Sigmoid colon (tissue), 7 donors: ENCODE measurements at places on chromosomes 16 and 17. TPM values are rescaled to one million over a fixed set of nuclear protein-coding genes. Genes with fewer than 3 reads are reported as not detected.

DNA sequence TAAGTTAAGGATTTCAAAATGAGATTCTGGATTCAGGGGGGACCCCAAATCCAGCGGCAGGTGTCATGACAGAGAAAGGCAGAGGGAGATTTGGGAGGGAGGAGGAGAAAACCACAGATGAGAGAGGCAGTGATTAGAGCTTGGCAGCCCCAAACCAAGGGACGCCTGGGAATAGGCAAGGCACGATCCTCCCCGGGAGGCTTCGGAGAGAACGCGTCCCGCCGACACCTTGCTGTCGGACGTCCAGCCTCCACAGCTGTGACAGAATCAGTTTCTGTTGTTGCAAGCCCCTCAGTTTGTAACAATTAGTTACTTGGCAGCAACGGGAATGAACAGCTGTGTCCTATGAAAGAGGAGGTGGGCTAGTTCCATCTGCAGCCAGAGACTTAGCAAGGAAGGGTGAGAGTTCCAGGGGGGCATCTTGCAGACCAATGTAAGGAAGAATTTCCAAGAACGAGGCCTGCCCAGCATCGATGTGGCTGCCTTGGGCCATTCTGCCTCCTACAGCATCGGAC, 110.7 kb upstream of the SDK2 start:
- DNase-seq: no peak

Gene CRYBA1
- not detected for total RNA-seq

Gene ARL4D
- total RNA-seq: 52.1 TPM

- DNase-seq: peak; percentile 61
Observed at GRCh38 chr16:28820016-28820415, 2.8 kb upstream of the ATXN2L start.

DNA sequence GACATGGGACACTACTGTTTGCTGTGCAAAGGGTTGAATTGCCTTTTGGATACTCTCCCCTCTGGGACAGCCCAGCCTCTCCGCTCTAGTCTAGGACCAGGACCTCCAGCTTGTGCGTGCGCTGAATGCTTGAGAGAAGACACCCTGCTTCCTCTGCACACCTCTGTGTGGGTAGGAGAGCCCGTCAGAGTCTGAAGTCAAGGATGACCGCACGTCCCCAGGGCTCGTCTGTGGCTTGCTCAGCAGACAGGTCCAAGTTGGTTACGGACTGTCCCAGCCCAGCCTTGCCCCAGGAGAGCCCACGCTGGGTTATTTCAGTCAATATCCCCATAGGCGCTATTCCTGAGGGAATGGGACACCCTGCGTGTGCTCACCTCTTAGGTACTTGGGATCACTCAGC, 3.7 kb downstream of the C16orf89 start:
- DNase-seq: peak; percentile 36

DNA sequence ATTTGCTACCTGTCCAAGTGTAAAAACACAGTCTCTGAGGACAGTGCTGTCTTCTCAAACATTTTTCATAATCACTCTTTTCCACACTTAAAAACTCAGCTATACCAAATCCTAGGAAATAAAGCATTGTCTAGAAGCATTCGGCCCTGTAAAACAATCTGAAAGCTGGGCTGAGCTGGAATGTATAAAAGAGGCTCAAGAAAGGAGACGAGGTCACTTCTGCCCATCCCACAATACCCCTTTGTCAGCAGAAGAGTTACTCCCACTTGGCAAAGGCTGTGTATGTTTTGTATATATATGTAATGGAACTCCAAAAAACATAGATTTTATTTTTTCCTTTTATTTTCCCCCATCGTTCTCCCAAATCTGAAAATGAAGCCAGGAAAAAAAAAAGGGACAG, 43.9 kb downstream of the STH start:
- DNase-seq: no peak

- DNase-seq: peak; percentile 62
Observed at GRCh38 chr17:40520991-40521453, 19.6 kb upstream of the TNS4 start.

DNA sequence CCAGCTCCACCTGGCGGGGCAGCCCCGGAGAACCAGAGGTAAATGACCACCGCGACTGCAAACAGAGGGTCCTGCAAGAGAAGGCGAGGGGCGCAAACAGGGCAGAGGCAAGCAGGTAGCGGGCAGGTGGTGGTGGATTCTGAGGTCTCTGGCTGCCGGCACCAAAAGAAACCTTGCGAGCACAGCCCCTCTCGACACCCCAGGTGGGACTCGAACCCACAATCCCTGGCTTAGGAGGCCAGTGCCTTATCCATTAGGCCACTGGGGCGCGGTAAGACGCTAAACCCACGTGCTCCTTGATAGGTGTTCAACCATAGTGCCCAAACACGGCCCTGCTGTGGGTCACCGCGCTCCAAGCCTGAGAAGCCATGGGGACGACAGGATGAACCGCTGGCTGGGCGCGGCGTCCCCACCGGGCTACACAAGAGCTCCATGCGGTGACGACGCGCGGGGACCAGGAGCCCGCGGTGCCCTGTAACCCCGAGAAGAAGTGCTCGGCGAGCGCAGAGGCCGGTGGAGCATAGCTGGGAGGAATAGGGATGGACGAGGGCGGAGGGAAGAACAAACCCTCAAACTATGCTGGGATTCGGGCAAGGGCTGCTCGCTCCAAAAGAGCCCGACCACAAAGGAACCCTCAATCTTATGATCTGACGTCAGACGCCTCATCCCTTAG, 12.4 kb downstream of the ATP5PD start:
- DNase-seq: peak; percentile 95

DNA sequence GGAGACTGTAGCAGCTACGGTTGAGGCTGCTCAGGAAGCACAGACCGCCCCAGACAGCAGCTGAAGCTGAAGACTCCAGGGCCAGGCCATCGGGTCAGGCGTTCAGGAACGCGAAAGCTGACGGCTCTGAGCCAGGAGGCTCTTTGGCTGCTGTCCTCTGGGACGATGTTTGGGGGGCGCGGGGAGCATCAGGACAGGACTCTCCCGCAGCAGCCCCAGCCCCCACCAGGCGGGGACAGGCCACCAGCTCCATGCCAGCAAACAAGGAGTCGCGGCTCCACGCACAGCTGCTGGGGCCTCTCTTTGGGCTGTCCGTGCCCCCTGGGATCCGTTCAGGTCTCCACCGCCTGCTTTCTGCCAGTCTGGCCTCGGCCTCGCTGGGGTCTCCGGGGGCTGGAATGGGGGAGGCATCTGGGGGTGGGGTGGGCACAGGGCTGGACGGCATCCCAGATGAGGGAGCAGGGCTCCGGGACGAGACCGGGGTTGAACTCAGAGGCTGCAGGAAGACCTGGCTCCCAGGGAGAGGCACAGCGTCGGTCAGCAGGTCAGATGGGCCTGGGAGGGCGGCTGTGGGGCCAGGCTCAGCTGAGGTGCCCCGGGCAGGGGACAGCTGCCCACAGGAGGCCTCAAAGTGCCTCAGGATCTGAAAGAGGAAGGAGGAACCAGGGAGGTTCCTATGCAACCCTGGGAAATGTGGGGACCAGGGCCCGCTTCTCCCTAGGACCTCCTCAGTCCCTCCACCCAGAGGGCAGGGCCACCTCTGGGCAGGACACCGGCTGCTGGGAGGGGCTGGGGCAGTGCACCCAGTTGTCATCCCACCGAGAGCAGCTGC, 6.3 kb upstream of the CEP131 start:
- no peak for DNase-seq

GRCh38 chr17:71273441-71273840, 847.4 kb upstream of the SOX9 start:
- DNase-seq: no peak

DNA sequence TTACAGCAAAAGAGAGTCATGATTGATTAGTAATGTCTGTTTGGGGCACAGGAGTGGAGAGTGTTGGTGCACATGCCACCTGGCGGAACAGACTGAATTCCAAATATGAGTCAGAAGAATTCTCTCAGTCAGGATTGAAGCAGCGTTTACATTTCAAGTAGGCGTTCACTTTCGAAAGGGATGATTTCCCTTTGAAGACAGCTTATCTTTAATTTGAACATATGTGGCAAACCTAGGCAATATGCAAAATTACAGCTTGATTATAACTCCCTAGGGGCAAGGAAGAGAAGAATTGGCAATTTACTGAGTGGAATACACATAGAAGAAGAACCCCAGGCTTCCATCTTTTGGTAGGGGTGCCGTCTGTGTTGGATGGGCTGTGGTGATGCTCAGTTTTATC, 235.8 kb downstream of the HAPSTR1 start:
- DNase-seq: no peak

- no peak for DNase-seq
Observed at GRCh38 chr17:32494621-32495358, 8.0 kb downstream of the CDK5R1 start.

GRCh38 chr17:40100669-40101366, 429 bp upstream of the NR1D1 start:
- peak; percentile 100 for DNase-seq

DNA sequence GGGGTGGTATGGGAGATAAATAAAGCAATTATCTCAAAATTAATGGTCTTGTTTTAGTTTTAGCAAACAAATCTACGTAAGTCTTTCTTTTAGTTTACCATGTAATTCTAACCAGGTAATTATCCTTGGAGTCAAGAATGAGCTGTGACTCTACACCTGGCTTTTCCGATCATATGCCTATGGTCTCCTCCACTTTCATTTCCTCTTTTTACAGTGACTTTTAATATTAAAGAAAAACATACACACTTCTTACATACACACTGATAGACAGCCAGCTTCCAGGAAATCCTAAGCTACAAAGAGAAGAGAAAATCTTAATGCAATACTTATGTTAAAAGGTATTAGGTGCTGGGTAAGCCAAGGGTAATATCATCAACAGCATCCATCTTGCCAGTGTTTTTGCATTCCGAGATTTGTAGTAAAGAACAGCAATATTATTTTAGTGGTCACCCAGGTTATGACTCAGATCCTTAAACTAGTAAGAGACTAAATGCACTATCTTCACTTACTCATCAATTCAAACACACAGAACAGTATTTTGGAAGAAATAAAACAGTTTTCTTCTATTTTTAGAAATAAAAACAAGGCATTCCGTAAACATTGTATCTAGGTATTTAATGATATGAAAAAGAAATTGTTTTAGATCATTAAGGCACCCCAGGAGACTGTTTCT, 4.4 kb upstream of the IRX5 start:
- no peak for DNase-seq

DNA sequence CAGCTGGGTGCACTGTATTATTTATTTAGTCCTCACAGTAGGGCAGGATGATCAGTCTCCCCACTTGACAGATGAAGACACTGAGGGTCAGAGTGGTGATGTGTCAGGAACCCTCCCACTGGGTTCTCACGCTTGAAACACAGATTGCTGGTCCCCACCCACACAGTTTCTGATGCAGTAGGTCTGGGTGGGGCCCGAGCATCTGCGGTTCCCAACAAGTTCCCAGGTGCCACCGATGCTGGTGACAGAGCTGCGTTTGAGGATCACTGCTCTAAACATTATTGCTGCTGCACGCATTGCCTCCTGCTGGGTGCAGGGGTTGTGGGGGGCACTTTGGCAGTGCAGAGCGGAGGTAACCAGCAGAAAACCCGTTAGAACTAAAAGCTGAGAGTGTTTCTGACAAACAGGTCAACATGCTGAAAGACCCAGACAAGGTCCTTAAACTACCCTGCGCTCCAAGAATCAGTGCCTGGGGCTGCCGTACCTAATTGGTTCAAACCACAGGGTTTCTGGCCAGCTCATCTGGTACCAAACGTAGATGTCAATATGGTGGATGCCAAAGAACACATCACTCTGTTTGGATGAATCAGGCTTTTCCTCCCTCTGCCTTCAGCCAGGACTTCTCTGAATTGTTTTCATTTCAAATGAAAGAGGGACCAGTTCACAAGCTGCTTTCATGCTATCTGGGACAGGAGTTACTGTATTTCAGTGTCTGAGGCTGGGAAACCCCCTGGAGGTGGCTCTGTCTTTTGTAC, 76.0 kb downstream of the ABCC1 start:
- DNase-seq: no peak

DNA sequence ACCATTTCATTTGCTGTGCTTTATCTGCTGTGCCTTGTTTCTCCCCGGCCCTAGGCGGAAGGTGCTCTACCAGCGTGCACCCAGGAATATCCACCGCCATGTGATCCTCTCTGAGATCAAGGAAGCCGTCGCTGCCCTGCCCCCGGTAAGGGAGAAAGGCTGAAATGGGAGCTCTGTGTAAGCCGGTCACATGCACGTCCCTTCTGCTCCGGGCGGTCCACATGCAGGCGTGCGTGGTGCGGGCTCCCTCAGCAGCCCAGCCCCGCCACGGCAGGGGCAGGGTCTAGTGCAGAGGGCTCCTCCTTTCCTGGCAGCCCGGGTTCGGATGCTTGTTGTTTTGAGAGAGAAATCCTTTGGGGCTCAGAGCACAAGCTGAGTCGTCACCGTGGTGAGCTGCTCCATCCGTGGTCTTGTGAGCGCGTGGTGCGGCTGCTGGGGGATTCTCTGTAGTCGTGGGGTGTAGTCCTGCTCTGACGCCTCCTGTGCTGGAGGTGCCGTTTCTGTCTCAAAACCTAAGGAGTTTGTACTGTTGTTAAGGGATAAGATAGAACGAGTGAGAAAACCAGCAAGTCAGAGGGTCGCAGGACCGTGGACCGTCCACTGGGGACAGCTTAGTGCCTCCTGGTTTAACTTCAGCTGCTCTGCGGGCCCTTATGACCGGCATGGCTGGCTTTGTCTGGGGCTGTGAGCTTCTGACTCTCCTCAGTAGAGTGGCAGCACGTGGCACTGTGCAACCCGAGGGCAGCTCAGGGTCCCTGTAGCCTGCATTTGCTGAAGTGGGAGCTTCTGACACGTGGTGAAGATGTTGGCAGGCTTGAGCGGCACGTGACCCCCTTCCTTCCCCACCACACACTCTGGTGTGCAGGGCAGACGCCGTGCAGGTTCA, 12.3 kb upstream of the MC1R start:
- DNase-seq: no peak

Gene ZACN
- total RNA-seq: 1.1 TPM

Gene RRAD
- total RNA-seq: 31.2 TPM

DNA sequence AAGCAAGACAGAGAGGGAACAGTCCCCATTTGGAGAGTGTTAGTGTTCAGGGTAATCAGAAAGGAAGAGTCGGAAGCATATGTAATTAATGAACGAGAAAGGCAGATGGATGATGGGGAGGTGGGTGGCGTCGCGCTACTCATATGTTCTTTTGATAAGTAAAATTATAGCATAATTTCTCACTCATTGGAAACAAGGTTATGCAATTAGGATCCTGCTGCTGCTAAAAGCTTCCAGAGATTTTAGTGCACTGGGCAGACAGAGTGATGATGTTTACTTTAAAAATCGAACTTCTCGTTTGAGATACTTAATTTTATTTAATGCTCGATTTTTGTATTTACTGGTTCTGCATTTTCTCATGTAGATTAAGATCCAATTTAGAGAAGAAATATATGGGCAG, 96.2 kb downstream of the PRKCA start:
- DNase-seq: no peak

Gene STX4
- 34.9 TPM for total RNA-seq

GRCh38 chr17:49528966-49529365, 33.9 kb downstream of the NGFR start:
- DNase-seq: no peak

Gene TRIM47
- 40.9 TPM for total RNA-seq

DNA sequence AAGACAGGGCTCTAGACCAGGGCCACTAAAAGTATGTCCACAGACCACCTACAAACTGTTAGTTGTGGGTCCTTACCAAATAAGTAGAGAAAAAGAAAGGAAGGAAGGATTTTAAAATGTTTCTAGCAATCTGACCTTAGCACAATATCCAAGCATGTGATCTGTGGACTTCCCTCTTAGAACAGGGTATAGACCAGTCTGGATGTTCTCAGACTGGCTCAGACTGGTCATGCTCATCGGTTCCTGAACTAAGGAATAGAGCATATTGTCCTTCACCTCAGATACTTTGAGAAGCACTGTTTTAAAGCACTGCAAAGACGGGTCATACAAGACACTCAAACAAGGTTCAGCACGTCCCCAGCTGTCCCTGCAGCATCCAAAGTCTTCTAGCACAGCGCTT, 25.8 kb downstream of the CUEDC1 start:
- no peak for DNase-seq

Gene COPRS
- total RNA-seq: 156 TPM
